Suppressor macrophage treated with lipopolysaccharide for 4 hours (primary cell): ENCODE measurements at places on chromosomes 2 and 18.

GRCh38 chr2:30113617-30114293, 33.1 kb upstream of the YPEL5 start:
- peak; percentile 61 for DNase-seq

GRCh38 chr2:45010702-45011012, 1.4 kb upstream of the SIX2 start:
- no peak for DNase-seq

DNA sequence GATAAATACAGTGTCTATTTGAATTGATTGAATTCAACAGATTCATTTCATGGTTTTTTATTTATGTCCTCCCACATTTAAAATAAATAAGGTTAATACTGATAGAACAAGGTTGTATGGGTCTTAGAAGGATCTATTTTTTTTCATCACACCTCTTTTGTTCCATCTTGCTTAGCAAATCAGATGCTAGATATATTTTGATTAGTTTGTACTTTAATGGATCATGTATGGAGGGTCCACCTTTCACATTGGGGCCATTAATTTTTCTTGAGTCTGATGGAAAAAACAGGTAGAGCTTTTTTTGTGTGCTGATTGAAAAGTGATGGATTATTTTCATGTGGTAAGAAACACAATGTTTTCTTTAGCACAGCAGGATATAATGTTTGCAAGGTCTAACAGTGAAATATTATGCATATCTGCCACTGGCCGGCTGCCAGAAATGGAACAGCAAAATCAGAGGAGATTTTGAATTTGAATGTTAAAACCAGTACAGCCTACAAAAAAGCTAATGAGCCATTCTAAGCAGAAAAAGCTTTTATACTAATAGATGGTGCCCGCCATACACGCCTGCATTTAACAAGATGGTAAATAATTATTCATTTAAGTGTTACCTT, 188.1 kb upstream of the ETAA1 start:
- DNase-seq: no peak

- peak; percentile 55 for DNase-seq
These were observed 1.8 kb downstream of the ZCCHC2 start for GRCh38 chr18:62524440-62525200.

GRCh38 chr2:122077771-122078170, 322.3 kb downstream of the TSN start:
- DNase-seq: no peak

DNA sequence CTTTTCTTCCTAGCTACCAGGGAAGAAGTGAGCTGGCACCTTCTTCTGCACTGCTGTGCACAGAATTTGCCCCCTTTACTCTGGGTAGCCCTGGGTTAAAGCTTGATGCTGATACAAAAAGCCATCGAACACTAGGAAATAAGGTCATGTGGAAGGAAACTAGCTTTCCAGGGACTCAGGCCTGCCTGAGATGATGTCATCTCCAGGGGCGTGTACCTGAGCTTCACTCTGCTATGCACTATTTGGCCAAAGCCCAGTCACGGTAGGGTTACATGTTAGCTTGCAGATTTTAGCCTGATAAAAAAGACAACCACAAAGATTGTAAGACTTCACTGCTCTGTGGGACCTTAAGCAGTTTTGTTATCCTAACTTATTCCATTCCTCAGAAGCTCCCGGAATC, 20.4 kb downstream of the EDAR start:
- DNase-seq: no peak

- DNase-seq: no peak
These were observed 986.3 kb downstream of the BCL11A start for GRCh38 chr2:59567151-59567550.

DNA sequence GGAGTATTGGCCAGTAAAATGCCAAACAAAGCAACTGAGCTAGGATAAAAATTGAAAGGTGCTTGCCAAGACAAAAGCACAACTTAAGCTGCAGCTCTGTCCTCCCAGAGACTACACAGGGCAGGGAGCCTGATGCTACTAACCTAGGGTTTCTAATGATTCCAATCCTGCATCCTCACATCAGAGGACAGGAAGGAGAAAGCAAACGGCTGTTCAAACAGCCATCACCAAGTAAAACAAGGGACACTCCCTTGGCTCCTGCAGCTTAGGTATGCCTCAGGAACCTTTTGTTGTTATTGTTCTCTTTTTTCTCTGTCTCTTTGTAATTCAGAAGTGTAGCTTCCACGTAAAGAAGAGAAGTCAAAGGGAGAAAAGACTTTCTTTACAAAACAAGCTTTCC, 99.5 kb downstream of the TCF4 start:
- DNase-seq: no peak
